ENCODE measurements at places on chromosomes 5 and 9.

DNA sequence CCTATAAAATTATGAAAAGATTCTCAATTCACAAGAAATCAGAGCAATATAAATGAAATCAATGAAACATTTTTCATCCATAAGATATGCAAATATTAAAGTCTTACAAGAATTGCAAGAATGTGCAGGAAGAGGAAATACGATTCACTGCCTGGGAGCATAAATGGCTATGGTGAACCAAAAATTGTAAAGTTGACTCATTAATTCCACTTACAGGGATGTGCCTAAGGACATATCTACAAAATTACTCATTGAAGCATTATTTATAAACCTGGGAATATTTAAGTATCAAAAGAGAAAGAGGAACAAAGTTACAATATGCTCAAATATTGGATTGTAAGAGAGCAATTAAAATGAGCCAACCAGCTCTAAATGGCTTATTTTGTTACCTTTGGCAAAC lies 6.9 kb upstream of the NIPSNAP3A start:
- DNase-seq = peak; percentile 79

DNA sequence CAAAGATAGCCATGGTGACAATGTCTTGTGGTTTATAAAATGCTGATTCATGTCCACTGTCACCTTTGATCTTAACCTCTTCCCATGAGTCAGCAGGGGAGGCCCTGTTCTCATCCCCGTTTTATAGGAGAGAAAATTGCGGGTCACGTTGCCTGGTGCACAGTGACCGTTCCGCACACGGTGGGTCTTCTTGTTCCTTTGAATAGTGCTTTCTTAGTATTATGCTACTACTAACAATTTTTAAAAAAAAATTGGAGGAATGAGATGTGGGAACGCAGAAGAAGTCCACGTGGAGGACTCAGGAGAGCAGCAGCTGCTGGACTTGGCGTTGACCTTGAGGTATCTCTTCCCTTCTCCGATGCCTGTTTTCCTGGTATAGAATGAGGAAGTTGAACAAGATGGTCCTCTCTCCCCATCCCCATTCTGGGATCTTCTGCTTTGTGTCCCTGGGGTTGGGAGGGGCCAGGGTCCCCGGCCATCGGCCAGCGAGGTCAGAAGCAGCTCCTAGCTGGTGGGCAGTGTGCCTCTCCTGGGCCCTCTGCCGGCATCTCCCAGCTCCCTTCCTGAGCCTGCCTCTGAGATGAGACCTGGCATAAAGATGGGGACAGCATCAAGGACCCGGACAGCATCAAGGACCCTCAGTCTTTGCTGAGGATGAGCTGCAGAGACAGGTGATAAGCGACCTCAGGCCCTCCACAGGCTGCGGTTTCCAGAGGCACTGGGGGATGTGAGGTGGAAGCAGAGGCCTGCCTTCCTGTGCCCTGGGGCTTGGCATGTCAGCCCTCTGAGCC lies 143.9 kb downstream of the C9orf50 start:
- DNase-seq = peak; percentile 51

GRCh38 chr5:170330568-170331054 lies 33.0 kb upstream of the LCP2 start:
- no peak for DNase-seq

GRCh38 chr5:167248257-167248656 lies 1043.2 kb upstream of the WWC1 start:
- no peak for DNase-seq

DNA sequence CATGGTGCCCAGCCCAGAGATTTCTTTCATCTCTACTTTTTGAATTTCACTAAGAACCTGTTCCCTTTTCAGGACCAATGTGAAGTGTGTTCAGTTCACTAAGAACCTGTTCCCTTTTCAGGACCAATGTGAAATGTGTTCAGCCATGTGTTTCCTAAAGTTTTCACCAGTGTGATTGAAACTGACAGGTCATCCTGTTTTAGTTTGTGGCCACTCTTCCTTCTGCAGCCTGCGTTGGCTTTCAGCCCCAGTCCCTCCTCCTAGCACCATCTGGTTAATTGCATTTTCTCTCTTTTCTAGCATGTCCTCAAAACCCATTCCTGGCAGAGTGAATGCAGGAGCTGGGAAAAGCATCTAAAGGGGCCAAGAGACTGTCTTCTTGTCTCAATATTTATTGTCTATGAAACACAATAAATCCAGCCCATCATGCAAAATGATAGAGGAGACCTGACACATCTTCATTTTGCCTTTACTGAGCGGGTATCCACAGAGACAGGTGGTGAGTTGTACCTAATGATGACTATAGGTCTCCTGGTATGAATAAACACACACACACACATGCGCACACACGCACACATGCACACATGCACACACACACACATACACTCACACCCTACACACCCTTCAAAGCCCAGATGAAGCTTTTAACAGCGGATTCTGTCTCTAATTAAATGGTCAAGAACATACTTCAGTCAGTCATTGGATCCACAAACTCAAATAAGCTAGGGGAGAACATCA lies 6.1 kb upstream of the PANK3 start:
- DNase-seq = no peak

- DNase-seq = peak; percentile 90
These were observed 8.5 kb upstream of the ANGPTL2 start for GRCh38 chr9:127130661-127131538.

DNA sequence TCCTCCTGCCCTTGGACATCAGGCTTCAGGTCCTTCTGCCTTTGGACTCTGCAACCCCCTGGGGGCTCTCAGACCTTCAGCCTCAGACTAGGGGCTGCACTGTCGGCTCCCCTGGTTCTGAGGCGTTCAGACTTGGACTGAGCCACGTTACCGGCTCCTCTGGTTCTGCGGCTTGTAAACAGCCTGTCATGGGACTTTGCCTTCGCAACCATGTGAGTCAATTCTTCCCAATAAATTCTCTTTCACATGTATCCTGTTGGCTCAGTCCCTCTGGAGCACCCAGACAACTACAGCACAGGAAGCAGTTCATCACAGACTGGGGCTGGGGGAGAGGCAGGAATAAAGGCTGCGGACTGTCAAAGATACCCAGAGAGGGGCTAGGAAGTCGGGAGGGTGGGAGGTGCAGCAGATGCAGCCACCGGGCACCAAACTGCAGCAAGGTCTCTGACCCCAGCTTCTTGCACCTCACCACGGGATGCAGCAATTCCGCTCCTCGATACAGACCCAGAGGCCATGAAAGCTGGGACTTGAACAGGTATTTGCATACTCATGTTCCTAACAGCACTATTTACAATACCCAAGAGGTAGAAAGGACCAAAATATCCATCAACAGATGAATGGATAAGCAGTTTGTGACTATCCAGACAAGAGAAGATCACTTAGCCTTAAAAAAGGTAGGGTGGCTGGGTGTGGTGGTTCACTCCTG lies 100.8 kb downstream of the COL23A1 start:
- no peak for DNase-seq

GRCh38 chr5:3818624-3819023 lies 223.0 kb downstream of the IRX1 start:
- no peak for DNase-seq

GRCh38 chr9:118271936-118272335 lies 567.7 kb downstream of the TLR4 start:
- DNase-seq = no peak

Data from EL (cell line).